ENCODE measurements at places on chromosomes 5 and 9.
A peak's percentile ranks its signal among the peaks of the same experiment; 100 is the strongest.

DNA sequence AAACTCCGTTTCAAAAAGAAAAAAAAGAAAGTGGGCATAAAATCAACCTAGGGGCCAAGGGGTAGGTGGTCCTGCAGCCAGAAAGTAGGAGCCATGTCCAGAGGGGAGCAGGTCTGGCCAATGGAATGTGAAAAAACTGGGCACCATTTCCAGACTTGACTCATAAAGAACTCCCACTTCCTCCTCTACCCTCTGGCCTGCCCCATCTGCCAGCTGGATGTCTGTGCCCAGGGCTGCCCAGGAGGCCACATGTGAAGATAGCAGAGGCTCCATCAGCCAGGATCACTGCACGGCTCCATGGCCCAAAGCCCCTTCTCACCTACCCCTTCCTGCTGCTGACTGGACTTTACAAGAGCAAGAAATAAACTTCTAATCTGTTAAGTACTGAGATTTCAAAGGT is 42.1 kb upstream of the EEIG1 start:
- no peak for DNase-seq

- DNase-seq = no peak
These were observed 55.2 kb upstream of the JAK2 start for GRCh38 chr9:4929917-4930316.

GRCh38 chr9:18275313-18275990 is 198.5 kb upstream of the ADAMTSL1 start:
- DNase-seq = no peak

GRCh38 chr5:172952034-172952511 is 7.2 kb upstream of the RPL26L1 start:
- no peak for DNase-seq

DNA sequence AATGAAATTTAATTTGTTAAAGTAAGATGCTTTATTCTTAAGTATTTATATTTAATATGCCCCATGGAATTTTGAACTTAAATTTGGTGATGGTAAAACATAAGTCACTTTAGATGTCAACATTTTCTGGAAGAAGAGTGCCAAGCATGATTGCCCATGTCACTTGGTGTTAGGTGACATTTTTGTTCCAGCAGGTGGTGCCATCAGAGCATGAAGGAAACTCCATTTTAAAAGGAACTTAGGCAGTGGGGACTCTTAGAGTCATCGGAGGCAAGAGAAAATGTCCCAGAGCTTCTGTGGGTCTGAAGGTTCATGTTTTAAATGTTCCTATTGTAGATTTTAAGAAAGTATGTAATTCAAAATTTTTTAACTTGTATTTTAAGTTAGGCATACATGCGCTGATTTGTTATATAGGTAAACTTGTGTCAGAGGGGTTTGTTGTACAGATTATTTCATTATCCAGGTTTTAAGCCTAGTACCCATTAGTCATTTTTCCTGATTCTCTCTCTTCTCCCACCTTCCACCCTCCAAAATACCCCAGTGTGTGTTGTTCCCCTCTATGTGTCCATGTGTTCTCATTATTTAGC is 789.3 kb downstream of the SEMA5A start:
- DNase-seq = no peak

DNA sequence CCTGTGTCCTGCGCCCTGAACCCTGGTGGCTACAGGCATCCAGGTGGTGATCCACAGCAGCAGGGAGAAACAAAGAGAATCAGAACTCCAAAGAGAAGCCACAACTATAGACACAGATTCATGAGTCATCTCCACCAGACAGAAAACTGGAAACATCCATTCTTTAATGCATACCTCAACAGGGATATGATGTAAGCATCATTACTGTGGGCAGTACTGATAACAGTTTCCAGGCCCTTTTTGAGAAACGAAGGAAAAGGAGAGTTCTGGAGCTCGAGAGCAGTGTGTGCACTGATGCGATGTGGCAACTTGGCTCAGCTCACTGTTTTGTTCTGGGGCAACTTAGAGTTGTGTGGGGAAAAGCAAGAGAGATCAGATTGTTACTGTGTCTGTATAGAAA is 215.6 kb upstream of the ADAMTS16 start:
- no peak for DNase-seq

- DNase-seq = peak; percentile 60
These were observed 160.1 kb downstream of the GHR start for GRCh38 chr5:42583322-42583721.

DNA sequence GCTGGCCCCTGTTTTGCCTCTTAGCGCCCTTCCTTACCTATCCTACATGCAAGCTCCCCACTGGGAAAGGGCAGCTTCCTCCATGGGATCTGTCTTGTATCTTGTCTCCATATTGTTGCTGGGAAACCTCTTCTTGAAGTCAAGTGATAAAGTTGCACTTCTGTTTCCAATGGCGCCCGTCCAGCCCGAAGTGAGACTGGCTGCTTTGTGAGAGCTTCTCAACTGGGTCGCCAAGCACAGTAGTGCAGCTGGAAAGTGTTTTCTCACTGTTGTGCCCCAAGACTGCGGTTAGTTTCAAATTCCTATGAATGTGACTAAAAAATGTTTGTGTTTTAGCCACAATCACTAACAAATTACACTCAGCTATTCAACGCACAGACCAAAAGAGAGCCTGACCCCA is 506.6 kb upstream of the MPDZ start:
- peak; percentile 68 for DNase-seq

- DNase-seq = no peak
These were observed 8.5 kb downstream of the DIPK1B start for GRCh38 chr9:136720898-136721338.

GRCh38 chr5:132651838-132652469 is 6.0 kb upstream of the IL13 start:
- DNase-seq = no peak

- DNase-seq = no peak
These were observed 45.1 kb downstream of the GLRX start for GRCh38 chr5:95777441-95777840.

DNA sequence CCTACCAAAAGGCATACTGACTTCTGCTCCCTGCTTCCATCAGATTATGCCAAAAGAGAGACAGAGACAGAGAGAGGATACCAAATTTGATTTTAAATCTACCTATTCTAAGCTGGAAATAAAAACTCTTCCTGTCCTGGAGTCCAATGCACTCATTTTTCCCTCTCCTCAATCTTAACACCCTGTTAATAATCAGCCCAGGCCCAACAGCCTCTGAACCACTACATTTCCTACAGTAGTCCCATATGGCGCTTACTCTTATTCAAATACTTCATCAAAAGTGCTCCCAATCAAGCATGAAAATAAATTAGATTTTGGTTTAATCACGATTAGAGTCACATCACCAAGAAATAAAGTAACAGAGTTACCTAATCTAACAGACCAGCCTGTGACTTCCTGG is 152.3 kb downstream of the TSSK1B start:
- DNase-seq = no peak

DNA sequence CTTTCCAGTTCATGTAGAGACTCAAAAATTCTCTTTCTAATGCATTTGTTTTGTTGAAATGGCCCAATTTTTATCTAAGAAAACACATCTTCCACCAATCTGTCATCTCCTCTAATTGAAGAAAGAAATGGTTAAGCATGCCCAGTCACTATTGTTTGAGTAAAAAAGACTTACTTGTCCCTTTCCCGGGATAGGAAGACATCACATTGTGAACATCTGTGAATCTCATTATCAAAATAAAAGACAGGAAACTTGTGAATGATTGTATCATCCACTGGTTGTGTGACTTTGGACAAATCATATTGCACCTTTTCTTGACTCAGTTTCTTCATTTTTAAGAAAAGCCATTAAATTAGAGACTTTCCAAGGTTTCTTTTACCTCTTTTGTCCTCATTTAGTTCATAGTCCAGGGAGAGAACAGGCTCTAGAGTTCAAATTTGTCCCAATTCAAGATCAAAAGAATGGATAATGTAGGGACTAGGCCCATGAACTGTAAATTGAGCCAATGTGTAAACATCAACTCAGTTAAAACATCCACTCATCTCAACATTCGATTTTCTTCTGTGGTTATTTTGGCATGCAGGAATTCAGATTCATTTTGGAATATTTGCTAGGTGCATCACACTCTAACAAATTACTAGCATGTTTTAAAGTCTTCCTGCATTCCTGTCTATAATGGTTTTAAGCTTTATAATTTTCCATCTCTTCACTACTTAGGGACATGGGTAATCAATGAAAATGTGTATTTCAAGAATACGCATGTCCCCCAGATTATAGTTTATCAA is 838.0 kb upstream of the WWC1 start:
- no peak for DNase-seq

DNA sequence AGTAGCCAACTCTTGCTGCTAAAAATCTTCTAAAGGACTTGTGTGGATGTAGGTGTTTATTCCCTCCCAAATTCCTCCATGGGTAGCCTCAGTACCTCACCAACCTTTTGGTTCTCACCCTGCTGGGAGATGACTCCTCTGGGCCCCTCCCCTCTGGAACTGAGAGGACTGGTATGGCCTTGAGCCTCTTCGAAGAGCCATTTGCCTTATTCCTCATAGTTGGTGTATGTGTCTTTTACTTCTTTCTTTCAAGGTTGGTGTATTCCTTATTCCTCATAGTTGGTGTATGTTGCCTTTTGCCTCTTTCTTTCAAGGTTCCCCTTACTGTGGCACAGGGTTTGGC is 48.3 kb downstream of the GNAQ start:
- no peak for DNase-seq

DNA sequence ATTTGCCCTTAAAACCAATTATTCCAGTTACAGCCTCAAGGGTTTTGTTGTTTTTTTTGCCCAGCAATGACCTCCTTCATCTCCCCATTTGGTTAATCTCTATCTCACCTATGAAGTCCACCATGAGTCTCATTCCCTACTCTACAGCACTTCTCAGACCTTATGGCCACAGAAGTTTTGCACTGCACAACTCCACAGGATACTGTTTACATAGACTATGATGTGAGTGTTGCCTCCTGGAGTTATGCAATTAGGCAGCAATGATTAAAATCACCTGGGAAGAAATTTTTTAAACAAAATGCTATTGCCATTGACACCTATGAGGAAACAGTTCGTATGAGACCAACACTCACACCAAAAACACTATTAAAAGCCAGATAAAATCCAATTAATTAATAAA is 39.7 kb downstream of the ZDHHC21 start:
- no peak for DNase-seq

DNA sequence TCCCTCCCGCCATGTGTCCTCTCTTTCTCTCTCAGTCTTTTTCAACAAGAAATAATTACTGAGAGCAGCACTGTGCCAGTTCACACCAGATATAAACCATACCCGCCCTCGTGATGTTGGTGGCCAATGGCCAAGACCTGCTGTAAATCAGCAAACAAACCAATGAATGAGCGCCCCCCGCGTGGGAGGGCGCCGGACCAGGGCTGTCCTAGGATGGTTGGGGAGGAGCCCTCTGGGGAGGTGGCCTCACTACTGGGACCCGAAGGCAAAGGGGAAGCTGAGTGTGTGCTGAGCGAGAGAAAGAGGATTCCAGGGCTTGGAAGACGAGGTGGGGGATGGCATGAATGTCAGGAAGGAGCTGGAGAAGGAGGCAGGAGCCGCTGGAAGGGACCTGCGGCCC is 51.2 kb upstream of the BARHL1 start:
- no peak for DNase-seq

GRCh38 chr5:58133631-58134296 is 326.1 kb downstream of the PLK2 start:
- DNase-seq = no peak

- peak; percentile 47 for DNase-seq
These were observed 1.4 kb downstream of the GLIS3 start for GRCh38 chr9:4298255-4299004.

DNA sequence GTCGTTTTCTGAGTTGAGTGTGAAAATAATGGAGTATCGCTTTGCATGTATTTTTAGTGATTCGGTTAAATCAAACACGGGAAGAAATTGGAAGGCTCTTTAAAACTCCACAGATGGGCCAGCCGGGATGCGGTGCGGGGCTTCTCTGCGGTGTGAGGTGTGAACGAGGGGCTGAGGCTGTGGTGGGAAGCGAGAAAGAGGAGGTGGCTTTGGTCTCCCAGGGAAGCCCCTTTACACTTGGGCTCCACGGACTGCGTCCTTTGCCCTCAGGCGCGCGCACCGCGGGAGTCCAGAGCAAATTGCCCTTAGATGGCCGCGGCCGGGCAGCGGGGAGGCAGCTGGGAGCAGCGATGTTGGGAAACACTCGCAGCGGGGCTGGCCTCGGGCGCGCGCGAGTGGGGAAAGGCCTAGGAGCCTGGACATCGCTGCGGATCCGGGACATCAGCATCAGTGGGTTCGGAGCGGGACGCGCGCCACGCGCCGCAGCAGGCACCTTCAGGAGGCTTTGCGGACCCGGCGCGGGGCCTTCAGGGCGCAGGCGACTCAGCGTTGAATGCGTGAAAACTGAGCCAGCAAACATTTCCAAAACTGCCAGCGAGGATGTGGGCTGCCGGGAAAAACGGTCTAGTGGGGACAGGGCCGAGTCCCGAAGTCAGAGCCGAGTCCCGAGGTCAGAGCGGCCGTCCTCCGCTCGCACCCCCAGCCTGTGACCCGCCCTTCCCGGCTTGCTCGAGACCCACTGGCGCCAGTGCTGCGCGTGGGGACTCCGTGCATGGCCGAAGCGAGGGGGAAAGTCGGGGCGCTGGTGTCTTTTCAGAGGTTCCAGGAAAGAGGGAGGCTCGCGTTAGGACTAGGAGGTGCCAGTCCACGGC is 6.5 kb downstream of the IRX1 start:
- DNase-seq = no peak

DNA sequence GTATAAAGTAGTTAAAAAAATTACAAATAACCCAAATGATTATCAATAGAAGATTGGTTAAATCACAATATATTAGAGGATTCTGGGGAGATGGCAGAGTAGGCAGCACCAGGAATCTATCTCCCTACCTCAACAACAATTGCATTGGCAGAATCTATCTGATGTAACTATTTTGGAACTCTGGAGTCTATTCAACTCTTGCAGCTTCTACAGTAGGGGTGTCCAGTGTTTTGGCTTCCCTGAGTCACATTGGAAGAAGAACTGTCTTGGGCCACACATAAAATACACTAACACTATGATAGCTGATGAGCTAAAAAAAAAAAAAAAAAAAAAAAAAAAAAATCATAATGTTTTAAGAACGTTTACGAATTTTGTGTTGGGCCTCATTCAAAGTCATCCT is 29.2 kb upstream of the ECM2 start:
- DNase-seq = no peak

GRCh38 chr5:155434681-155435080 is 421.1 kb downstream of the KIF4B start:
- DNase-seq = no peak

GRCh38 chr9:135614821-135615665 is 24.3 kb downstream of the GLT6D1 start:
- DNase-seq = no peak

DNA sequence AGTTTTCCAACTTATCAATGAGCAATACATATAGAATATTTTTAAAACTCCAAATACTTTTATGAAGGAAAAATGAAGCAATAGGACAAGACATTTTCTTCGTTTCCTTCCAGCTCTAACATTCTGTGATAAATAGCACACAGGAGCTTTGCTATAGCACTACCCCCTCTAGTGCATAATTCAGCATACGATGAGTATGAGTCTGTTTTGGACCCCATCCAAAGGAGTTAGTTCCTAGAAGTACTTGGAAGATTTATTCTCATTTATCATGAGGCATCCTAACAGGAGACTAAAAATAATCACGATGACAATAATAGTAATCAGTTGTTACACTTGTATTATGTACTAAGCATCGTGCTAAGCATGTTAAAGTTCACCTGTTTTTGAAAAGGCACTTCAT is 1061.3 kb upstream of the DMAC1 start:
- DNase-seq = no peak
